SJCRH30 (cell line): ENCODE measurements at places on chromosomes 7 and 10. TPM values are rescaled to one million over a fixed set of nuclear protein-coding genes. Genes with fewer than 3 reads are reported as not detected.

DNA sequence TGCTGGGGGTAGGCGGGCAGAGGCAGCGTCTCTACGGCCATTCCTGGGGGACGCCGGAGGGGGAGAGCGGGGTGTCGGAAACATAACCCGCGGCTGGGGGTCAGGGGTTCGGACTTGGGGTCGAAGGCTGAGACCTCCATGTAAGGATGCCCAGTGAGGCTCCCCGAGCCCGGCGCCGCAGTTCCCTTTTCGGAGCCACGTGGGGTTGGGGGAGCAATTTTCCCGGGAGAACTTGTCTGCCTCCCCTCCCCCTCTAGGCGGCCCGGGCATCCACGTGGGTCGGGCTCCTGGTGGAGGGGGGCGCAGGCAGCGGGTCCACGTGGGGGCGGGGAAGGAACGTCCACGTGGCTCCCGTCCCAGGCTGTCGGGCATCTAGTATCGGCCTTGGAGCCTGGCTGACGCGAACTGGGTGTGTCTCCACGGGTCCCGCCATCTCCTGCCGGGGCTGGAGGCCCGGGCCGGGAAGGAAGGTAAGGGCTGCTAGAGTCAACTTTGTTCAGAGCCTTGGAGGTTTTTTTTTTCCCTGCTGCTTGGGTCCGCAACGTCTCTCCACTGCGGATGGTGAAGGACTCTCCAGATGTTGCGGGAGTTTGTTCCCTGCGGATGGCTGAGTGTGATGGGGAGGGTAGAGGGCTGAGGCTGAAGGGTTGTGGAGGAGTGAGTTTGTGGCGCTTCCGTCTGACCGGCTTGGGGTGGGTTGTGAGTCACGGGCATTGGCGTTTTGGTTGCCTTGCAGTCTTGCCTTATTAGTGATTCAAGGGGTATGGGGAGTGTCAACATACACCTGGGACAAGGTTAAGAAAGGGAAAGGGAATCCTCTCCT lies 744 bp downstream of the PPRC1 start:
- H3K4me1 ChIP-seq = peaks cover 18% of the 10 kb centered on the region
- H3K27me3 ChIP-seq = no peaks in the 10 kb centered on the region
- peak; percentile 92 for DNase-seq
- peak overlapping the region; percentile 93 for H3K27ac ChIP-seq

DNA sequence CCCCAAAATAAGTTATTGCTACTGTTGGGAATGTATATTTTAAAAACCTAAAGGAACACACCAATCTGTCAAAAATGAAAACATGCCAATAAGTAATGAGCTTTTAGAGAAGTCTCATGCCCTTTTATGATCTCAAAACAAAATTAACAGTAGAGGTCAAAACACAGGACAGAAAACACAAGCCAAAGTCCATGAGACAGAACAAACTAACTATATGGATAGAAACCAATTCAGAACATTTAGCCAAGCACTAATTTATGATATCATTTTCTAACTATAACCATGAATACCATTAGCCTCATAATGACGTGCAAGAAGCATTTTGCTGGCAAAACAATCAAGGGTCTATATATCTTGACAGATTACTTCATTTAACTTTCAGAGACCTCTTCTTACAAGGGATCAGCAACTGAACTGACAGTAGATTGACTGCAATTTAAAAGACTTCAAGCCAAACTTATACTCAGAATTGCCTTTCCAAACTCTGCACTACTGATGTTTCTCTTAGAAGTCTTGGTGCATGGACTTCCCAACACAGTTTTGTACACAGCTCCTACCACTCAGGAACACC lies 200.9 kb downstream of the DOCK4 start:
- H3K36me3 ChIP-seq = no peaks in the 10 kb centered on the region
- H3K4me1 ChIP-seq = no peaks in the 10 kb centered on the region
- H3K27me3 ChIP-seq = no peaks in the 10 kb centered on the region
- no peak overlapping the region for H3K4me3 ChIP-seq
- DNase-seq = no peak

DNA sequence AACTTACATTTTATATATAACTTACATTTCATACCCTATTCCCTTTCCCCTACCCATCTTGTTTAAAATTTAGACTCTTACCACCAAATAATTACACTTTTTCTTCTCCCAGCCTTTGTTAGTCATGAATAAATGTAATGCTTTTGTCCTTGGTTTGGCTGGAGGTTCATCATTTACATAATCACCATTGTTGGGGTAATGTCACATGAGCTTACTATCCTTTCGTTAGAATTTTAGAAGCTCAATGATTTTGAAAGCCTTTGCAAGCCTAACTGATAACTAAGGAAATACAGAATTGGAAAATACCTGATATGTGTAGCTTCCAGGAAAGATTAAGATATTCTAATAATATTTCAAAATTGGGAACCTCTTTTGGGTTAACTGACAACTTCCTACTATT lies 171.7 kb downstream of the PLXDC2 start:
- no peak overlapping the region for H3K4me3 ChIP-seq
- H3K4me1 ChIP-seq = no peaks in the 10 kb centered on the region
- H3K27ac ChIP-seq = no peak overlapping the region
- no peak for DNase-seq

DNA sequence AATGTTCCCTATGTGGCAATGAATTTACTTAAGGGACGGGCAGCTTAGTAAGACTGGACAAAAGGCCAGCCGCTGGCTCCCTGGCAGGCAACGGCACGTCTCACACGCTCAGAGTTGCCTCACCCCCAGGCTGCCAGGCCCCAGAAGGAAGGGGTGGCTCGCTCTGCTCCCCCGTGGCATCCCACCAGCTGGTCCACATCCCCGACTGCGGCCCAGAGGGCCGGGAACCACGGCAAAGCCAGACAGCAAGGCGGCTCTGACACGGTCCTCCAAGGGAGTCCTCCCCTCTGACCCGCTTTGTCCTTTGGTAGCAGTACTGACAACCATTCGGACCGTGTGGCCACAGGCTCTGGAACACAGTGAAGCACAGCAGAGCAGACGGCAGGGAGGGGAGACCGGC lies 34.1 kb downstream of the NUDT1 start:
- no peak overlapping the region for H3K4me3 ChIP-seq
- H3K4me1 ChIP-seq = peaks cover 17% of the 10 kb centered on the region
- no peaks in the 10 kb centered on the region for H3K36me3 ChIP-seq
- no peak overlapping the region for H3K27ac ChIP-seq
- DNase-seq = no peak

DNA sequence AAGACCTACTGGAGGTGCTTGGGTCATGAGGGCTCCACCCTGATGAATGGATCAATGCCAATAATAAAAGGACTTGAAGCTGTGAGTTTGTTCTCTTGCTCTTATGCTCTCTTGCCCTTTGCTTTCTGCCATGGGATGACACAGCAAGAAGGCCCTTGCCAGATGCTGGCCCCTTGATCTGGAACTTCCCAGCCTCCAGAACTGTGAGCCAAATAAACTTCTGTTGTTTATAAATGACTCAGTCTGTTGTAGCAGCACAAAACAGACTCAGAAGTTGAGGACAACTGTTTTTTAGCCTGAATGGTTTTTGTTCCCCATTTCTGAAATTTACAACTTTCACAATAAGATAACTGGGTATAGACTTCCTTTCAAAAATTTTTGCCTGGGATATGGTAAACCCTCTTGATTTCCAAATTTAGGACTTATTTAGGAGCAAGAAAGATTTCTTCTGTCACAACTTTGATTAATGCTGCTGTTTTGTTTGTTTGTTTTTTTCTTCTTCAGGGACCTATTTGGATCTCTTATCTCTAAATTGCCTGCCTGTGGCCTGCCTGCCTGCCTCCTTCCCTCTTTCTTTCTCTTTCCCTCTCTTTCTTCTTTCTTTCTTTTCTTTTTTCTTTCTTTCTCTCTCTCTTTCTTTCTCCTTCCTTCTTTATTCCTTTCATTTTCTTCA lies 12.1 kb downstream of the ENTPD1 start:
- H3K4me3 ChIP-seq = no peak overlapping the region
- H3K4me1 ChIP-seq = no peaks in the 10 kb centered on the region
- no peaks in the 10 kb centered on the region for H3K36me3 ChIP-seq
- DNase-seq = no peak
- no peaks in the 10 kb centered on the region for H3K27me3 ChIP-seq
- H3K27ac ChIP-seq = no peak overlapping the region

GRCh38 chr7:41274179-41274578 lies 428.7 kb downstream of the INHBA start:
- H3K4me3 ChIP-seq = no peak overlapping the region
- no peak overlapping the region for H3K27ac ChIP-seq
- no peaks in the 10 kb centered on the region for H3K4me1 ChIP-seq

DNA sequence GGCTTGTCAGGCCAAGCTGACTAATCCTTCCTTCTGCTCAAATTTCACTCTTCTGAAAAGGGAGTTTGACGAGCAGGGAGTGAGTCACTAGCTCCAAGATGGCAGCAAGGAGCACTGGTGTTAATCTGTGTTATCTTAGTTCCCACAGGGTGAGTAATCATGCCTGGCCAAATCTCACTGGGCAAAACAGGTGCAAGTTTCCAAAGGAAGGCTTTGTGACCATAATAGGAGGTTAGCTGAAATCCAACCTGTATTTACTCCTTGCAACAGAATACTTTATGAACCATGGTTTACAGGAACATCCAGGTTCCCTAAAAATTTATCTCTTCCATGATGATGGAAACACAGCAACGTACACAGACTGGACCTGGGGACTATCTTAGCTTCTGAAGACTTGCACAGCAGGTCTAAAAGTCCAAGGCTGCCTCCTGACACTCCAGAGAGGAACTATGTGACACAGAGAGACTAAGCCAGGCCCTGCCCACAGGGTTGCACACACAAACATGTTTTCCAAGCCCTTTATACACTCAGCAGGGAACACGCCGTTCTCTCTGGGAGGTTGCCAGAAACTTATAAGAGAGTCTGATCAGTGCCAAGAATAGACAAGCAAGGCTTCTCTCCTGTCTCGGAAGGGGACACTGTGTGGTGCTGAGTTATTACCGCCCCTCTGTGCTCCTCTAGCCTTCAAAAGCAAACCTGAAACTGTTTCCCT lies 46.3 kb downstream of the PDK4 start:
- peak overlapping the region; percentile 26 for H3K27ac ChIP-seq
- H3K4me1 ChIP-seq = peaks cover 16% of the 10 kb centered on the region
- DNase-seq = peak; percentile 78
- H3K27me3 ChIP-seq = no peaks in the 10 kb centered on the region
- no peak overlapping the region for H3K4me3 ChIP-seq

- H3K36me3 ChIP-seq = no peaks in the 10 kb centered on the region
- no peak for DNase-seq
- H3K27me3 ChIP-seq = peaks cover 10% of the 10 kb centered on the region
- no peak overlapping the region for H3K4me3 ChIP-seq
- H3K4me1 ChIP-seq = no peaks in the 10 kb centered on the region
- H3K27ac ChIP-seq = no peak overlapping the region
These were observed 120.4 kb upstream of the TARP start for GRCh38 chr7:38393874-38394273.

- H3K27ac ChIP-seq = no peak overlapping the region
- no peaks in the 10 kb centered on the region for H3K36me3 ChIP-seq
- no peak overlapping the region for H3K4me3 ChIP-seq
- H3K27me3 ChIP-seq = no peaks in the 10 kb centered on the region
- no peak for DNase-seq
These were observed 60.8 kb upstream of the HECTD2 start for GRCh38 chr10:91349381-91349780.

ELOVL3 gene
- 0.42 and 0.53 TPM in 2 replicates for total RNA-seq

NAPEPLD gene
- total RNA-seq = 5.3 and 12.5 TPM in 2 replicates

SLC18A3 gene
- not detected in 2 replicates for total RNA-seq

LRRC18 gene
- total RNA-seq = not detected in 2 replicates

GPRIN2 gene
- total RNA-seq = not detected in 2 replicates

KLLN gene
- total RNA-seq = 0.02 and 0.18 TPM in 2 replicates

FXYD4 gene
- total RNA-seq = not detected in 2 replicates

CPVL gene
- total RNA-seq = 7.1 and 8.3 TPM in 2 replicates

STEAP1B gene
- total RNA-seq = 0.23 TPM in 1 of 2 replicates, not detected in the other
